ENCODE measurements at places on chromosomes 6 and 20. TPM values are rescaled to one million over a fixed set of nuclear protein-coding genes. Genes with fewer than 3 reads are reported as not detected.

DNA sequence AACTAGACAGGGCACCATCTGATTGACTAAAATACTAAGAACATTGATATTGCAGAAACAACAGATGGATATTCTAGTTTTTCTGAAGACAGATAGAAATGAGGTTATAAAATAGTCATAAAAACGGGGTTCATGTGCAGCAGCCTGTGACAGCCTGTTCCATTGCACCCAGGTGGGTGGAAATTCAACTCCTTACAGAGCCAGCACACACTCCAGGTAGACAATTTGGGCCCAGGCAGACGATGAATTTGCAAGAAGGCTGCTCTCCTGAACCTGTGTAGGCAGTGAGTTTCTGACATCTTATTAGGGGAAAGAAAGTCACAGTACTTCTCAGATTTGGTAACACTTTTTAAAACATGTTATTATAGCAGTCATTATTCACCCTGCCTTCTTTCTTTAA, 414.1 kb downstream of the PHF3 start:
- DNase-seq: no peak

CYP21A2 gene
- not detected for total RNA-seq

GRCh38 chr6:20183706-20184105, 28.6 kb downstream of the MBOAT1 start:
- no peak for DNase-seq

PLA2G7 gene
- 4.1 TPM for total RNA-seq

PKIB gene
- 1.7 TPM for total RNA-seq

DNA sequence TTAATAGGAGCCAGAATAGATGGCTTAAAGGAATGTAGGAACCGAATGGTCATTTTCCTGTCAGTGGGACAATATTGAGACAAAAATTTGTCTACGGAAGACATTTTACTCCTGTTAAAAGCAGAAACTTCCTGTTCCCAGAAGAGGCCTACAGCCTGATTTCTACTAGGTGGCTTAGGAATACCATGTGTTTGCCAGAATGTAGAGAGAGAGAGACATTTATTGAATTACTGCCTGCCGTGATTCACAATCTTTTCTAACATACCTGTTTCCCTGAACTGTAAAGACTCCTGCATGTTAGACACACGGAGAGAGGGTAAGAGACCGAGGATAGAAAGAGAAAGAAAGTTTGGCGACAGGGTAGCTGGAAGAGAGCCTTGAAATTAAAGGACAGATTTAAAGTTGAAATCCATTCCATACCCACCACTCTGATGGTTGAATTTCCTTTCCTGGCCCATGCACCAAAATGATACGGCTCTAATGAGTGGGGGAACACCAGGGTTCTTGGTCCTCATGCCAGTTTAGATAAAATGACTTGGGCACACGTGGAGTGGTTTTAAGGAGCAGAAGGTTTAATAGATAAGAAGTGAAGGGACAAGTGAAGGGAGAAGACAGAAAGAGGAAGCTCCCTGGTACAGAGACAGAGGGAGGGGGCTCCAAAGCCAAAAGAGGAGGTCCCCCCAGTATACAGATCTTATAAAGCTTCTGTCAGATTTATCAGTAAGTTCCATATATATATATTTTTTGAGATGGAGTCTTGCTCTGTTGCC, 22.5 kb downstream of the NCOA3 start:
- no peak for DNase-seq
